ENCODE measurements at places on chromosomes 6 and 20. TPM values are rescaled to one million over a fixed set of nuclear protein-coding genes. Genes with fewer than 3 reads are reported as not detected.

Gene KCNQ2
- 0.29 TPM for polyA plus RNA-seq

Gene PMEPA1
- 7.0 TPM for polyA plus RNA-seq

Gene CCN6
- polyA plus RNA-seq, result not detected

Gene C20orf141
- polyA plus RNA-seq, result not detected

Gene BMP5
- not detected for polyA plus RNA-seq

Gene SIGLEC1
- polyA plus RNA-seq, result not detected

Gene TMEM217
- polyA plus RNA-seq, result not detected

Gene NXT1
- 62.1 TPM for polyA plus RNA-seq

Gene SLC4A11
- not detected for polyA plus RNA-seq

Gene SERPINB6
- polyA plus RNA-seq, result 77.8 TPM

Gene TNXB
- 0.21 TPM for polyA plus RNA-seq

Gene DDX43
- polyA plus RNA-seq, result 1.9 TPM

Gene SIRPD
- polyA plus RNA-seq, result not detected

Gene FAXC
- polyA plus RNA-seq, result not detected

Gene ZNF334
- not detected for polyA plus RNA-seq

Gene RXRB
- polyA plus RNA-seq, result 9.7 TPM

Gene ASIP
- not detected for polyA plus RNA-seq

Gene KCNB1
- not detected for polyA plus RNA-seq

Gene MUC22
- polyA plus RNA-seq, result not detected

Gene HLA-DRA
- polyA plus RNA-seq, result 8,827 TPM

Gene ATP6V1G2
- 0.53 TPM for polyA plus RNA-seq

Gene MRS2
- polyA plus RNA-seq, result 25.0 TPM

Gene CPXM1
- 1.1 TPM for polyA plus RNA-seq

Gene TAAR8
- polyA plus RNA-seq, result not detected

Gene PSORS1C1
- polyA plus RNA-seq, result 0.94 TPM

Gene JAG1
- polyA plus RNA-seq, result not detected

Gene TTK
- 0.50 TPM for polyA plus RNA-seq

Gene PDYN
- not detected for polyA plus RNA-seq

Gene LRRC1
- polyA plus RNA-seq, result 5.0 TPM

Gene CTAGE9
- polyA plus RNA-seq, result not detected

Gene NKX2-2
- polyA plus RNA-seq, result not detected

Gene MEP1A
- polyA plus RNA-seq, result not detected

Gene WFDC10B
- polyA plus RNA-seq, result not detected

Gene GSTA3
- polyA plus RNA-seq, result not detected

Gene FNDC11
- polyA plus RNA-seq, result 2.5 TPM

Gene WFDC12
- not detected for polyA plus RNA-seq

Gene EMILIN3
- polyA plus RNA-seq, result not detected

Gene VIP
- polyA plus RNA-seq, result not detected

Gene PARD6B
- polyA plus RNA-seq, result 0.70 TPM

Gene MTFR2
- 1.5 TPM for polyA plus RNA-seq

Gene TCF19
- 14.9 TPM for polyA plus RNA-seq

Gene MLN
- polyA plus RNA-seq, result not detected

Gene OSER1
- 82.1 TPM for polyA plus RNA-seq

Gene OPN5
- not detected for polyA plus RNA-seq

Gene PAK5
- polyA plus RNA-seq, result not detected

Gene KIF6
- not detected for polyA plus RNA-seq

Gene CD40
- 217 TPM for polyA plus RNA-seq

Gene NKX2-4
- not detected for polyA plus RNA-seq

Gene FOXA2
- not detected for polyA plus RNA-seq

Gene COL12A1
- polyA plus RNA-seq, result not detected

Gene B3GALT4
- 35.4 TPM for polyA plus RNA-seq

Gene NMBR
- not detected for polyA plus RNA-seq

Gene TTLL9
- not detected for polyA plus RNA-seq
